ENCODE measurements at places on chromosomes 5 and 9.

- DNase-seq, result peak; percentile 70
Observed at GRCh38 chr9:4515958-4516375, 25.7 kb downstream of the SLC1A1 start.

- no peak for DNase-seq
Observed at GRCh38 chr5:178473854-178474253, 116.3 kb downstream of the COL23A1 start.

GRCh38 chr5:116574367-116575325 lies at the start of gene SEMA6A:
Gene SEMA6A (minus strand): TSS chr5:116574823. CDS start chr5:116504944, 69,879 bp downstream.
- peak; percentile 85 for DNase-seq

- DNase-seq, result no peak
Observed at GRCh38 chr5:162529886-162530285, 462.3 kb downstream of the GABRG2 start.

DNA sequence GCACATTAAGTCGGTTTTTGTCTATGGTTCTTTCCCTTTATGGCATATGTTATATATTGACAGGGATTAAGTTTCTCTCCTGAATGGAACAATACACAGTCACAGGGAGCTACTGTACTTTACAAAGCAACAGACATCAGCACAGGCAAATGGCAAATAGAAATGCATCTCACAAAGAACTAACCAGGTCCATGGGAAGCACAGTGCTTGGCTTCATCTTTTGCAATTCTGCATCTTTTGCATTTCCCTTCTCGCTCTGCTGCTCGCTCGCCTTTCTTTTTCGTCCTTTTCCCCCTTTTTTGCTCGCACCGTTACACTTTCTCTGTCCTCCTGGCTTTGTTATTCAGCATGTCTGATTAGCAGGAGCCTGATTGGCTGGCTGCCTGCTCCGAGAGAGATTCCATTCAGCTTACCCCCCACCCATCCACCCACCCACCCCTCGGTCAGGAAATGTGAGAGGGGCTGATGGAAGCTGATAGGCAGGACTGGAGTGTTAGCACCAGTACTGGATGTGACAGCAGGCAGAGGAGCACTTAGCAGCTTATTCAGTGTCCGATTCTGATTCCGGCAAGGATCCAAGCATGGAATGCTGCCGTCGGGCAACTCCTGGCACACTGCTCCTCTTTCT lies at the start of gene ADAMTSL1:
Gene ADAMTSL1 (plus strand): TSS at position 502 of the 628 bp plus-strand sequence. CDS start 80 bp downstream, at position 582.
- DNase-seq, result peak; percentile 79

GRCh38 chr5:166982226-166982625 lies 1309.2 kb upstream of the WWC1 start:
- no peak for DNase-seq

DNA sequence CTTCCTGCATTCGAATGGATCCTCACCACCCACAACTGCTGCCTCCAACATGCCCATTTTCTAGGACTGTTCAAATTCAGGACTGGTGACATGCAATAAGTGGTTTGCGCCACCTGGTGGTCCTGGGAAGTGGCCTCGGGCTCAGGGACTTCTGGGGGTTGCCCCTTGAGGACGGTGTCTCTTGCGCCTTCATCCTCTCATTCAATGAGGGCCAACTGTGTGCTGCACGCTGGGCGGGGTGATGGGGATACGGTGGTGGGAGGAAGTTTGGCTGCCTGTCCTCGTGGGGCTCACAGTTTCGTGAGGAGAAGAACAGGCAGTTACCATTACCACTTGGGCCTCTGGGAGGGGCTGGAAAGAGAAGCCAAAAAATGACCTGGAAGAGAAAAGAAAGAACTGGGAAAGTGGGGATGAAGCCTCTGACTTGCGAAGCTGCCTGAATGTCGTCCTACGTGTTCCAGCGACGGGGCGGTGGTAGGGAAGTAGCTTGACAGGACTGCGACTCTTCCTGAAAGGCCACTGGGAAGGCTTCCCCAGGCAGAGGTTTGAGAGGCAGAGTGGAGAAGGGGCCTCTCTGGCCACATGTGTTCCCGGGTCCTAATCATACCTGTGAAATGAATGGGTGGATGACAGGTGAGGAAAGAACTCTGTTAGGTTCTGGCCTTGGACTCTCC lies 49.0 kb downstream of the PSD2 start:
- DNase-seq, result peak; percentile 81

GRCh38 chr5:126070481-126070880 lies 352.7 kb upstream of the GRAMD2B start:
- DNase-seq, result peak; percentile 5

DNA sequence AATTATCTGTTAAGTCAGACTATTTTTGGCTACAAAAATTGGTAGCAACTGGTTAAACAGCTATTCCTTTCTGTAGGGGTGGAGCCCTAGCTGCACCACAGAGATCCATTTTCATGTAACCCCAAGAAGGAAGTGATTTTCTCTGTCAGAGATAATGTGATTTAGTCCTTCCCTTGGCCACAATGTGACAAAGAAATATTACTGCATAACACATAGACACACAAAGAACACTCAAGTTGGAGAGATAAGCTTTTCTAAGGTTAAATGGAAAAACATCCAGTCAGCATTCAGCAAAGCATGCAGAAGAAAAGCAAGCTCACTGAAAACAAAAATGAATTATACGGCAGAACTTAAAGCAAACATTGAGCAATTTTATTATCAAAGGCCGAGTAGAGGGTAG lies 227.8 kb upstream of the CDH9 start:
- no peak for DNase-seq

- DNase-seq, result no peak
Observed at GRCh38 chr5:116378007-116378776, 196.4 kb downstream of the SEMA6A start.

DNA sequence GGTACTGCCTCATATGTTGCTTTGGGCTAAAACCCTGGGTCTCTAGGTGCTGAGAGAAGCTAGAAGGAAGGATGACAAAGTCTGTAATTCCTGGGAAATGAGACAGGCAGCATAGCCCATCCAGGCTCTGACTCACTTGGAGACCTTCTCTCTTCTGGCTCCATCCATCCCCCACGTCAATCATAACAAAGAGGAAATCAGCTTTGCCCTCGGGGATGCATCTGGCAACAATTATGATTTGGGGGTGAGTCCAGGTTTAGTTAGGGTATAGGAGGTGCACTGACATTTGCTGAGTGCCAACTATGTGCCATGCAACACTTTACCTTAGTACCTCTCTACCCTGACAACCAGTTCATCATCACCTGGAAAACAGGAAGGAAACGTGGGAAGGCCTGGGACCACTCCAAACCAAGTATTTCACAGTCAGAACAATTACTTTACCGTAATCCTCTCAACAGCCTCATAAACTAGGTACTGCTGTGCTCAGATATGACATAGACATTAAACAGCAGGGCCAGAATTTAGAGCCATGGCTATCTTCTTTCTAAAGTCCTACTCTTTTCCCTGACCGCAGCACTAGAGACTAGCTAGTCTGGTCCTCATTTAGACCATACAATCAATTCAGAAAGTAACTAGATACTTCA lies 39.1 kb upstream of the GZMA start:
- DNase-seq, result peak; percentile 64

DNA sequence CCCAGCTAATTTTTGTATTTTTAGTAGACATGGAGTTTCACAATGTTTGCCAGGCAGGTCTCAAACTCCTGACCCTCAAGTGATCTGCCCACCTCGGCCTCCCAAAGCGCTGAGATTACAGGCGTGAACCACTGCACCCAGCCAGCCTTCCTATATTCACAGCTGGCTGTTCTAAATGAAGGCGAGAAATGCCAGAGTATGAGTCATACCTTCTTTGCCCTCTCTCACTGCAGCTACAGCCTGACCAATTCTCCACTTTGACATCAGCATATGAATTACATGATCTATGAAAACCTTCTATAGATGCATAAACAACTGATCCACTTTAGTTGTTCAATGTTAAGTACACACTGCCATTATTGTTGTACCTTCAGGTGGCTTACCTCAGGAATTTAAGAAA lies 14.5 kb downstream of the APTX start:
- DNase-seq, result peak; percentile 37

DNA sequence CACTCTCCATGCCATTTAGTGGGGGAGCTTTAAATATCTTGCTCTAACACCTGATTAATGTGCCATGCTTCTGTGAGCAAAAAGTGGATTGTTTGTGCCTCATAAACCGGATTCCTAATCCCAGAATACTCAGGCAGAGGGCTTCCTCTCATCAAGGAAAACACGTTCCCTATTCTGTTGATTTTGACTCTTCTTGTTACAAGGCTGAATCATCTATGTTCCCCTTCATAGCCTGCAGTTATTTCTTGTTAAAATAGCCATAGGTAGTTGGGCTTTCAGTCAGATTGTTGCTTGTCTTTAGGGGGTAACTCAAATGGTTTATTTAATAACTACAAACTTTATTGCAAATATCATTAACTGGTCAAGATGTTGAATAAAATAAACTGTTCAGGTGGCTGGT lies 26.6 kb downstream of the ROPN1L start:
- no peak for DNase-seq

- no peak for DNase-seq
Observed at GRCh38 chr9:78005231-78006002, 26.2 kb downstream of the GNAQ start.

- DNase-seq, result peak; percentile 91
Observed at GRCh38 chr5:94793113-94793815, 174.8 kb downstream of the SLF1 start.

GRCh38 chr5:164747371-164747770 lies 1242.0 kb downstream of the MAT2B start:
- DNase-seq, result no peak

DNA sequence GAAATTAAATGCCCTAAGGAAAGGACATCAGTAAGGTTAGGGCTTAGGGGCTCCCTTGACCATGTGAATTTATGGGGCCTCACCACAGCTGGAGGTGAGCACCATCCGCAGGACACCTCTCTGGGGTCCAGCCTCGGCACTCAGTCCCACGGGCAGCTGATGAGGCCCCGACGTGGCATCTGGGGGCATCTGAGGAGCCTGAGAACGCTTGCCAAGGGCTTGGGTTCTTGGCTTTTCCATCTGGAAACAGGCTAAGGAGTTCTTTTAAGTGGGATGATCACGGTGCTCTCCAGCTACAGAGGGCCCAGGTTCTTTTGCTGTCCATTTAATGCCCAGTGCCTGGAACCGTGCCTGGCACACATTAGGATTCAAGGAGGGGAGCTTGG lies 3.6 kb downstream of the NKX2-5 start:
- no peak for DNase-seq

DNA sequence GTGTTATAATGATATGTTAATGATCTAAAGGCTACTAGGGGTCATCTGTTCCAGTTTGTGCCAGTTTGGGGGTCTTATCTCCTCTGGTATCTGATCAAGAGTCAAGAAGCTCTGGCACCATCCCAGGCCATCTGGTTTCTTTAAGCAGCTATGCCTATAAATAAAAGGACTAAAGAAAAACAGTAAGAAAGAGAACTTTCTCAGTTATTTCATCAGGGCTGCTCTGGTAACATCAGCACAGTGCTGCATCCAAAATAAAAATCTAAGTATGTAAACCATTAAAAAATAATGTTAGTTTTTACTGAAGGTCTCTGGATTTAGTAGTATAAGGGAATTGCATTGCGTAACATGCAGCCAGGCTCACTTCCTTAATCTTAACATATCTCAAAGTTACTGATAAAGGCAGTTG lies 185.0 kb downstream of the NR2F1-AS1 start:
- no peak for DNase-seq

DNA sequence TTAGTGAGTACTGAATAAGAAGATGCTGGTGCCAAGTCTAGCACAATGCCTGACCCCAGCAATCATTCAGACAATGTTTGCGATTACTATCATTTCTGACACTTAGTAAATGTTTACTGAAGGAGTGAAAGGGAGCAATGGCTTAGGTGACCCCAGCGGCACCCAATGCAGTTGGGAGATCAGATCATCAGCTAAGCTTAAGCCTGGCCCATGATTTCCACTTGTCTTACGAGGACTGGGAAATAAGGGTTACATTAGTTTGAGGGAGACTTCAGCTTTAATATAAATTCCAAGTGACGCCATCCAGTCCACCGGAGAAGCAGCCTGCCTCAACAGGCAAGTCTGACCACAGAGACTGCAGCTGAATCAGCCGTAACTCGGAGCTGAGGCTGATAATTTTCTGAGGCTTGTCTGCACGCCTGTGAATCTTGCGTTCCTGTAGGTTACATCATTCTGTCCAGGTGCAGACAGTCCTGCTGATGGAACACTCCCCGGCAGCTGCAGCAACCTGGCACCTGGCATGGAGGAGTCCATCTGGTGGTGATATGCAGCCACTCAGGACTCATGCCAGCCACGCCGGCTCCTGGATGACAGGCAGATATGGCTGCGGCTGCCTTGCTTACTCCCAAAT lies 34.9 kb upstream of the FGF1 start:
- no peak for DNase-seq

DNA sequence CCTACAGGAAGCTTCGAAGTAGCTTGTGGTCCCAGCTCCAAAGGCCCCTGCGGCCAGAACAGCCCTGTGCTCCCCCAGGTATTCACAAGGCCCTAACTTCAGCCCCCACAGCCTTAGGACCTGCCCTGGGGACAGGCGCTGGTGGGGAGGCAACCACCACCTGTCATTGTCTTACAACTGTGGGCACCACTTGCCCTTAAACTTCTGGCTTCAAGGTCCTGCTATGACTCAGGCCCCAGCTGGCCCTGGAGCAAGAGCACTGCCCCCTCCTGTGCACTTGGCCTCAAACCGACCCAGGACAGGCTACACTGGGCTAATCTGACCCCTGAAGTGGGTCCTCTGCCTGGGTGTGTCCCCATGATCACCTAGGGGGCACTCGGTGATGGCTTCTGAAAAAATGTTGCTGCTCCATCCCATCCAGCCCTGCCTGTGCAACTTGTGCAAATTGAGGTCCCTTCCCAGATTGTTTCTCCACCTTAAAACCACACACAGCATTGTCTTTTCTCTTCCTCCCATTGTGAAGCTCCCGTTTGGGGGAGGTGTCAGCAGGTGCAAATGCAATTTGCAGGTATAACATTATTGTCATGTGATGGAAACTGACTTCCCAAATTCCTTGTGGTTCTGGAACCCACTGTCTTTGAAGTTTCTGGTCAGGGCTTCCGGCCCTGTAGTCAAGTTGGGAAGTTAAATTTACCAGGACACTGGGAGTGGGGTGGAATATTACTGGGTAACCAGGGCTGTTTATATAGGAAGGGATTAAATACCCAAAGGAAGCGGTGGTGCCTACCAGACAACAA lies 1.1 kb upstream of the PROB1 start:
- peak; percentile 56 for DNase-seq

DNA sequence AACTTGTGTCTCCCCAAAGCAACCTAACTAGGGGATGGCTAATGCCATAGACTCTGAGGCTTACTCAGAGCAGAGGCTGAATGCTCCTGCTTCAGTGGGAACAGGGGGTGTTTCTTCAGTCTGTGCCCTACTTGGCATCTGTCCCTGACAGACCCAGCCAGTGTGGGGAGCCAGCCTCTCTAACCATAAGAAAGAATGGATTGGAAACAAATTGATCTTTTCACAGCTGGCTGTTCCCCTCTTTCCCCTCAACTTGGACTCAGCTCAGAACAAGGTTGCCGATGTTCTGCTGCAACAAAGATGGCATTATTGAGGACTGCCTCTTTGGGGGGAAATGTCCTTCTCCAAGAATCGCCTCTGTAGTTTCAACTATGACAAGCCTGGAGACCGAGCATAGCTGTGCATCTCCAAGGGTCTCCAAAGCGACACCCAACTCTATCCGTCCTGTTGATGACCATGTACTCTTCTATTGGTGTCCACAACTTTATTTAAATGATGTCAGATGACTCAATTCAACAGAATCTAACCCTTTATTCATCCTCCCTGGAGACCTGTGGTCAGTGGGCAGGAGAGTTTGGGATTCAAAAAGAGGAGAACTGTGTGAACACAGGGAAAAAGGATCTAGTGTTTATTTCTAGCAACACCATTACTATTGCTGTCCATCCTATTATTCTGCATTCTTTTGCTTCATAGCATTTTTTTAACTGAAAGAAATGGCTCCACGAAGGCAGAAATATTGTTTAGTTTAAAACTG lies 24.7 kb upstream of the TNC start:
- peak; percentile 58 for DNase-seq

GRCh38 chr9:36169708-36170107 lies 520 bp downstream of the CCIN start:
- no peak for DNase-seq

All from GM23248 (cell line).